ENCODE measurements at places on chromosomes 1 and 21.

GRCh38 chr1:202249436-202249835 lies 55.8 kb downstream of the LGR6 start:
- peak; percentile 64 for DNase-seq

GRCh38 chr1:162265983-162266382 lies 110.7 kb downstream of the SPATA46 start:
- no peak for DNase-seq

DNA sequence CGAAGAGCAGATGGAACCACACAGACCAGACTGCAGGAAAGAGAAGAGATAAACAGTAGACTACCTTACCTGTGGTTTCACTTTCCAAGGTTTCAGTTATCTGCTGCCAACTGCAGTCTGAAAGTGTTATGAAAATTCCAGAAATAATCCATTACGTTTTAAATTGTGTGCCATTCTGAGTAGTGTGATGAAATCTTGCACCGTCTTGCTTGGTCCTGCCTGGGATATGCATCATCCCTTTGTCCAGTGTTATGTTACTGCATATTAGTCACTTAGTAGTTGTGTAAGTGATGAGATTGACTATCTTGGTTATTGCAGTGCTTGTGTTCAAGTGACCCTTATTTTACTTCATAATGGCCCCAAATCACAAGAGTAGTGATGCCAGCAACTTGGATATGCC lies 33.9 kb downstream of the DNAJC6 start:
- peak; percentile 25 for DNase-seq

DNA sequence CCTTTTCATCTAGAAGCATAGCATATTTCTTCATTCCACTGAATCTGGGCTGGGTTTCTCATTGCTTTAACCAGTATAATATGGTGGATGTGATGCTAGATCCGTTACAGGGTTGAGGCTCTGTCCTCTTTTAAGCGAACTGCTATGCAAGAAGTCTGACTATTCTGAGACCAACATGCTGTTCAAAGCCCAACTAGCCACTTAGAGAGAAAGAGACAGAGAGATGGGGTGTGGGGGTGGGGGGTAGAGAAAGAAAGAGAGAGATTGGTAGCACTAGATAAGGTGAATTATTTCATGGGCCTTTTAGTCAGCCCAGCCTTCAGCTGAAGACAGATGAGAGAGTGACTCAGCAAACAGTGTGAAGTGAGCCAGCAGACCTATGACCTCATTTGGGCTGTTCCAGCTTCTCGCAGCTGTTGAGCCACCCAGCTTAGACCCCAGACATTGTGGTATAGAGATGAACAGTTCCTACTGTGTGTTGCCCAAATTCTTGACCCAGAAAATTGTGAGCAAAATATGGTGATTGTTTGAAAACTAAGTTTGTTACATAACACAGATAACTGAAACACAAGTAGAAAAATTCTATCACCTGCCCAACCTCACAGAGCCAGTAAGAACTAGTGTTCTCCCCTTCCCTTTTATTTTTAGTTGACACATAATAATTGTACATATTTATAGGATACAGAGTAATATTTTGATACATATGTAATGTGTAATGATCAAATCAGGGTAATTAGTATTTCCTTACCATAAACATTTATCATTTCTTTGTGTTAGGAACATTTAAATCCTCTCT lies 40.7 kb upstream of the PRKACB start:
- DNase-seq: peak; percentile 57

GRCh38 chr21:16913010-16913409 lies 599.8 kb upstream of the CXADR start:
- DNase-seq: no peak

DNA sequence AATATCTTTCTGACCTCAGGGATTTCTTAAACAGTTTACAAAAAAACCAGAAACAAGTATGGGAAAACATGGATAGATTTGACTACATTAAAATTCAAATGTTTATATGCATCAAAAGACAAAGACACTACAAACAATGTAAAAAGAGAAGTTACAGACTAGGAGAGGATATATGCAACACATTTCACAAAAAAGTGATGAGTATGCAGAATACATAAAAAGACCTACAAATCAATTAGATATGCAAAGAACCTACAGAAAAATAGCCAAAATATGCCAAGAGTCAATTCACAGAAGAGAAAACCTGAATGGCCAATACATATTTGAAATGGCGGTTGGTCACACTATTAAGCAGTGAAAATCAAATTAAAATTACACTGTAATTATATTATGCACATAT lies 175.0 kb downstream of the FOXD2 start:
- no peak for DNase-seq

DNA sequence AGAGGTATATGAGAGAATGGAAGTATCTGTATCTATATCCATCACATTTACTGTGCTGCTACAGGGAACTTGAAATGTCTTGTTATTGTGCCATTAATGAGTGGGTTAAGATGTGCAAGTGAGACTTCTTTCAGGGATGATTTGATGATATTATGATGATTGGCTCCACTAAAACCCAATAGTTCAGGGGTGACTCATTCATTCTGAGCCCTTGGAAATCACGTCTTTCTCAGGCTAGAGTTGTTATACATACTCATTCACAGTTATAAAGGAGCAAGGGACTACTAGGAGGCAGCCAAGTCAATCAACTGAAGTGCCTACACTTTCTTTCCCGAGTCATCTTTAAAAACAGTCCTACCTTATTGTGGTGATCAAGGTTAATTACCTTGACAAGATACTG lies 1109.8 kb upstream of the B3GALT2 start:
- DNase-seq: no peak

DNA sequence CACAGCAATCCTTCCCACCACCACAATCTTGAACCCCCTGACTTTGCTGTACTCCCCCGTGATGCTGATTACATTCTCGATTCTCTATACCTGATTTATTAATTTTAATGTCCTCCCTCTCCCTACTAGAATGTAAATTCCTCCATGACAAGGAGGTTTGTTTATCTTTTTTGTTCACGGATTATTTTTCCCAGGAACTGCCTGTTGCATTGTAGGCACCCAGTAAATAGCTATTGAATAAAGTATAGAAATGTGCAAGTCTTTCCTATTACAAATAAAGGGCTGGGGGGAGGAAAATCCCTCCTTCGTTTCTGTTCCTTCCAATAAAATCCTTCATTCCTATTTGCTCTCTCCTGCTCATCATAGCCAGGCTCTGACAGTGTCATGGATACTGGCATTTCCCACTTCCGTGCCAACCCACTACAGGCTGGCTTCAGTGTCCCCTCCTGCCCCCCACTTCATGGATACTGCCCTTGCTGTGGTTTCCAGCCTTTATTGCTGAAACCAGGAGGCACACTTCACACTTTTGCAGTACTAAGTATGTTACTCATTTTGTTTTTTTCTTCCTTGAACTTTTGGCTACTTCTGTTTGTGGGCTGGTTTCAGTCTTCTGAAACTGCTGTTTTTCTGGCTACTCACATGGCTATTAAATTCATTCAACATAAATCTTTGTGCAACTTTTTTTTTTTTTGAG lies 7.5 kb downstream of the KIF1B start:
- DNase-seq: peak; percentile 74

- DNase-seq: peak; percentile 32
These were observed 356.3 kb upstream of the DPYD start for GRCh38 chr1:98277118-98277517.

DNA sequence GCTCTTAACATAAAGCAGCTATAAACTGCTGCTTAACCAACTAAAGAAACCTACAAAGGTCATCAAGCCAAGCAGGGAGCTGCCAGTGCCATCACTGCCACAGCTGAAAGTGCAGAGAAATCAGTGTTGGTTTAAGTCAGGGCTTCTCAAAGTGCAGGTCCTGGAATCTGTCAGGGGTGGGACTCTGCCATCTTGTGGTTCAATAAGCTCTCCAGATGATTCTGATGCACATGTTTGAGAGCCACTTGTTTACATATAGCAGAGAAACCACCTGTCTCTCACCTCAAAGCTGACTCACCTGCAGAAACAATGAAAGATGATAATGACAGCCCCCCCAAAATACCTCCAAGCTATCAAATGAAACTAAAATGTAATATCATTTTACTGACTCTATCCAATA lies 49.3 kb downstream of the SH3GLB1 start:
- no peak for DNase-seq

- DNase-seq: no peak
These were observed 297.6 kb downstream of the HHAT start for GRCh38 chr1:210626341-210626740.

DNA sequence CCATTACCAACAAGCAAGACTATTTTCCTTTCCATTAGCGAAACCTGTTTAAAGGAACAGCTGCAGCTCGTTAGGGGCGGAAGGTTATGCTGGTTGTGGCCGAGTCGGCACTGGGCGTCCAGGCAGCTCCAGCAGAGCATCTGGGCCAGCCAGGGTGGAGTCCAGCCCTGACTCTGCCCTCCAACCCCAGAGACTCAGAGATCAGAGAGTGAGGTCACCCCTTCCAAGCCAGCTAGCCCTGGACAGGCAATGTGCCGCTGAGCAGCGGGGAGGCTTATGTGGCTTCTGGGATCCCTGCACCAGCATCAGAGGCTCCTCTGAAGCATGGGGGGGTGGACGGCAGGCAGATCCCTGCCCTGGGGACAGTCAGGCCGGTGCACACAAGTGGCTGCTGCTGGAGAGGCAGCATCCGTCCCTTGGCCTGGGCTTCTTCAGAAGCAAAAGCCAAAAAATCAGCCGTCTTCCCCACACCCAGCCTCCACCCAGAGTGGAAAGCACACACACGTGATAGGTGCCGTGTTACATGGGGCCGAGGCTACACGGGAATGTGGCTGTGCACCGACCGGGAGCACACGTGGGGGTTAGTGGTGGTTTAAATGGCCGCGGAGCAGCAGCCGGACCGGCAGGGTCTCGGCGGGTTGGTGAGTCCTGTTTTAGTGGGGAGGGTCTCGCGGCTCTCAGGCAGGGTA lies 30.1 kb downstream of the SLC66A1 start:
- DNase-seq: no peak

- no peak for DNase-seq
These were observed 167.6 kb upstream of the ADAMTS5 start for GRCh38 chr21:27134516-27134915.

DNA sequence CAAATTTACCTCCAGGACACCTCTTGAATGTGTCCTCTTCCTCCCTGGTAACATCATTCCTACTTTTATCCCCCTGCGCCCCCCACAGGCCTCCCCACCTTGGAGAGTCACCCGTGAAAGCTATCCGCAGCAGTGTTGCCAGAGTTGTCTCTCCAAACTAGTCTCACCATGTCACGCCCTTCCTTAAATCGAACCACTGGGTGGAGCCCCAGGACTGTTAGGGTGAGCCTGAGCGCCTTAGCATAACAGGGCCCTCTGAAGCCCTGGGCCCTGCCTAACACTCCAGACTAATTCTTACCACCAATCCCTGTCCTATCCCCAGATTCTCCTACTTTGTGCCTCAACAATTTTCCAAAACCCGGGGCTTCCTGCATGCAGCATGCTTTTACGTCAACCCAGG lies 35.0 kb downstream of the HSD3B2 start:
- DNase-seq: no peak

GRCh38 chr1:8625491-8625890 lies 191.9 kb downstream of the RERE start:
- peak; percentile 56 for DNase-seq

DNA sequence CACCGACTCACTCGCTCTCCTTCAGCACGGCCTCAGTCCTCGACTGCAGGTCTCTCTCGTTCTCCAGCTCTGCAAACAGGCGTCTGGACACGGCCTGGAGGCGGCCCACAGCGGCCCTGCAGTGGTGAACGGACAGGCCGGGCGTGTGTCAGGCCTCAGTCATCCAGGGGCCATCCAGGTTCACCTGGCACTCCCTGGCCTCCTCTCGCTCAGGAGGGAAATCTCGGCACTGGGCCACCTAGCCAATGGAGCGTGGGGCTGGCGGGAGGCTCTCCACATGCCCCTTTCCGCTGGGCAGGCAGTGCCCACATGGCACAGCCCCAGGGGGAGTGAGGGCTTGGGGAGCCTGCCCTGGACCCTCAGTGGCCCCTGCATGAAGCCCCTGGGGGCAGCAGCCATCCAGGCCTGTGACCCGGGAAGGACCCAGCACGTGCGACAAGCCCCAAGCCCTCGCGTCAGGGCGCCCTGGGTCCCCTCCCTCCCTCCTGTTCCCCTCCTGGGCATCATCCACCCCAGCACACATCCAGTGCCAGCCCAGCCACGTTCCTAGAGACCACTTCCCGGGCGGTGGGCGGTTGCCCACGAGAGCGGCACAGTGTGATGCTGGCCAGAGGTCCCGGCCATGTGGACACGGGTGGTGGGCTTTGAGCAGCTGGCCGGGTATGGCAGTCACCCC lies 18.1 kb downstream of the CFAP74 start:
- DNase-seq: no peak

DNA sequence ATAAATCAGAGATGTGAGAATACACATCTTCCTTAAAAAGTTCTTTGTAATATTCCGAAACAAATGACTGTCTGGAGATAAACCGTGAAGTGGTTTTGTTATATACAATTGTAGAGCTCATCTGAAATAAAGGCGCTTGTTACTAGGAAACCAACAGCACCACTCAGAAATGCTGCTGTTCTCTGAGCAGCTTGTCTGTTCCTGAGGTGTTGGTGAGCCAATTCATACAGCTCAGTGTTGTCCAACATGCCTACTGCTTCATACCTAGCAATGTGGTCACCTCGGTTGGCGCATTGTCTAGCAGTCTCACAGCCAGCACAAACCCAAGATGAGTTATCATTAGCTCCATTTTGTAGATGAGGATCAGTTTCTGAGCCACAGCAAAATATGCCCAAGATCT lies 44.4 kb downstream of the GFI1 start:
- DNase-seq: no peak

GRCh38 chr1:234226819-234227165 lies 146.5 kb upstream of the COA6 start:
- no peak for DNase-seq

GRCh38 chr1:64755361-64755760 lies 10.5 kb downstream of the RAVER2 start:
- DNase-seq: no peak

- DNase-seq: no peak
These were observed 801 bp upstream of the ANXA9 start for GRCh38 chr1:150981177-150981804.

DNA sequence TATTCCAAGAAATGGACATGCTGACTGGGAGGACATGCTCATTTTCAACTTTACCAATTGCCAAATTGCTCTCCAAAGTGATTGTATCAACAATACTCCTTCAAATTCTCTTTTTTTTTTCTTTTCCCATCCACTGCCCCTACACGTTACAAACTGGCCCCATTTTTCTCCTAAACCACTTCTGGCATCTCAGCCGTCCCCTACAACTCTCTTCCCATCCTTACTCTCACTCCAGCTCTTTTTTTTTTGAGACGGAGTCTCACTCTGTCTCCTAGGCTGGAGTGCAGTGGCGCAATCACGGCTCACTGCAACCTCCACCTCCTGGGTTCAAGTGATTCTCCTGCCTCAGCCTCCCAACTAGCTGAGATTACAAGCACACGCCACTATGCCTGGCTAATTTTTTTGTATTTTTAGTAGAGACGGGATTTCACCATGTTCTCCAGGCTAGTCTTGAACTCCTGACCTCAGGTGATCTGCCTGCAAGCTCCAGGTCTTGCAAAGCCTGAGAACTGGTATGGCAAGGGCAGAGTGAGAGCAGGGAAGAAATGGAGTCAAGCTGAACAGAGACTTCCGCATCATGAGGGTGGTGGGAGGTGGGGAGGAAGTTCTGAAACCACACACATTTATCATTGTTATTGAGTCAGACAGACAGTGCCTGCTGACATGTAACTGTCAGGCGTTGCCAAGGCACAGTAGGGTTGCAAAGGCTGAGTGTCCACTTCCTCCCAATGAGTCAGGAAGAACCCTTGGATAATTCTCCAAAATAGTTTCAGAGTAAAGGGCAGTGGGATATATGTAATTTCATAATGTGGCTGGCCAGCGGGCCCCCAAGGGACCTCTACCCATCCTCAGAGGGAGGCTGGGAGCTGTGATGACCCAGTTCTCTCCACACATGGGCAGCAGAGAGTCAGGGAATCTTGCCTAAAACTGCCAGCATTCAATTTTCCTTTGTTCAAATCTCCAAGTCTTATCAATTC lies 17.4 kb downstream of the CELA3A start:
- peak; percentile 96 for DNase-seq

Measured in suppressor macrophage treated with lipopolysaccharide for 4 hours (primary cell).